ENCODE measurements at places on chromosomes 16 and 17.
A peak's percentile ranks its signal among the peaks of the same experiment; 100 is the strongest.

- DNase-seq, result no peak
Measured at GRCh38 chr16:10039220-10040096, 142.8 kb downstream of the GRIN2A start.

GRCh38 chr16:3089717-3090592 is 9.1 kb downstream of the ZSCAN10 start:
- DNase-seq, result no peak

- peak; percentile 47 for DNase-seq
Measured at GRCh38 chr16:80924372-80924978, 82.2 kb downstream of the CMC2 start.

DNA sequence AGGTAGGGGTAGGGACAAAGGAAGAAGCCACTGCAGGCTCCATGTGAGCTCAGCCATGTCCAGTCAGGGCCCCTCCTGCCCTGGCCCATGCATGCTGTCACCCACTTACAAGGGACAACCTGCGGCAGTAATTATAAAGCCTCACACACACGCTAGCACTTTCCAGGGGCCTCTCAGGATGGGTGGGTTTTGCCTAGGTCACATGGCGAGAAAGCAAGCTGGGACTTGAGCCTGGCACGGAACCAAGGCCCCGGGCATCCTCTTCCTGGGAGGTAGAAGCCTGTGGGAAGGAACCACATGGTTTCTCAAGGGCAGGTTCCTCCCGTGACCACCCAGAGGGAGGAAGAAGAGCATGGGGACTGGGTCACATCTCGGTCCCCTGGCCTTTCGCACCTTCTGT is 7.0 kb downstream of the ZNF319 start:
- DNase-seq, result no peak

DNA sequence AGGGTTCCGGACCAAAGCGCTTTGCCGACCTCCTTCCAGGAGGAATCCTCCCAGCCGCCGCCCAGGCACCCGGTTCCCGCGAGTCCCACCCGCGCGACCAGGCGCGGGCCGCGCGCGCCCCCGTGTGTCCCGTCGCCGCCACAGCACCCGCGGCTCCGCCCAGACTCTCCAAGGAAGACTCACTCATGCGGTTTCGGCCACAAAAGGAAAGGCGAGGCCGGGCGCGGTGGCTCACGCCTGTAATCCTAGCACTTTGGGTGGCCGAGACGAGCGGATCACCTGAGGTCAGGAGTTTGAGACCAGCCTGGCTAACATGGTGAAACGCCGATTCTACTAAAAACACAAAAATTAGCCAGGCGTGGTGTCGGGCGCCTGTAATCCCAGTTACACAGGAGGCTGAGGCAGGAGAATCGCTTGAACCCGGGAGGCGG is 3.5 kb upstream of the PKMYT1 start:
- DNase-seq, result peak; percentile 82

- no peak for DNase-seq
Measured at GRCh38 chr17:35519439-35519838, 18.0 kb downstream of the SLFN12L start.

DNA sequence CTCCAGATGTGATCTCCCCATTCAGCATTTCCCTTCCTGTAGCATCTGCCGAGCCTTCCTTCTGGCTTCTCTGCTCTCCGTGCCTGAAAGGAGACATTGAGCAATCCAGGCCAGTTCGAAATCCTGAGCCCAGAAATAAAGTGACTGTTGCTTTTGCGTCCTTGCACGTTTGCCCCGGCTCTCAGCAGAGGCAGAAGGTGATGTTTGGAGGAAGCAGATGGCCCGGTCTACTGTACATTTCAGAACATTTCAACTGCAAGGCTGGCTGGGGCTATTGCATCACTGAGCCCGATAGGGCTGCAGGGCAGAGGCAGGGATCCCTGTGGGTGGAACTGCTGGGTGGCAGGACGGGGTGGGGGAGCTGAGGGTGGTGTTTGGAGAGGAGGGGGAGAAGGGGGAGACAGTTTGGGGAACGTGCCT is 29.4 kb downstream of the IRF8 start:
- DNase-seq, result no peak

- no peak for DNase-seq
Measured at GRCh38 chr17:50550661-50551432, 3.9 kb downstream of the SPATA20 start.

DNA sequence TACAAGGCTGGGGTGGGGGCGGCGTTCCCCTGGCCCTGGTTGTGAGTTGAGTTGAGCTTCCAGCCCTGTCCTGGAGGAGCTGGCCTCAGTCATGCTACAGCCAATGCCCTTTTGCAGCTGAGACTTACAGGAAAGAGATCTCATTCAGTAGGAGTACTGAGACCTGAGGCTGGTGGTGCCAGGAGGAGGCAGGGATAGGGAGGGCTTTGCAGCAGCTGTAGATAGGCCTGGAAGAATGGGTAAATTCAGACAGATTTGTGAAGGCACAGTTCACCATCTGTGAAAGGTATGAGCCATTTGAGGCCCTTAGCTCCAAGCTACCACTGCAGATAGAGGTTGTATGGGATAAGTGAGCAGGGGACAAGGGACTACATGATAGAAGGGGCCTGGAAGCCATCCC is 5.6 kb downstream of the STX4 start:
- DNase-seq, result no peak

- no peak for DNase-seq
Measured at GRCh38 chr17:17216776-17217175, 10.6 kb upstream of the PLD6 start.

DNA sequence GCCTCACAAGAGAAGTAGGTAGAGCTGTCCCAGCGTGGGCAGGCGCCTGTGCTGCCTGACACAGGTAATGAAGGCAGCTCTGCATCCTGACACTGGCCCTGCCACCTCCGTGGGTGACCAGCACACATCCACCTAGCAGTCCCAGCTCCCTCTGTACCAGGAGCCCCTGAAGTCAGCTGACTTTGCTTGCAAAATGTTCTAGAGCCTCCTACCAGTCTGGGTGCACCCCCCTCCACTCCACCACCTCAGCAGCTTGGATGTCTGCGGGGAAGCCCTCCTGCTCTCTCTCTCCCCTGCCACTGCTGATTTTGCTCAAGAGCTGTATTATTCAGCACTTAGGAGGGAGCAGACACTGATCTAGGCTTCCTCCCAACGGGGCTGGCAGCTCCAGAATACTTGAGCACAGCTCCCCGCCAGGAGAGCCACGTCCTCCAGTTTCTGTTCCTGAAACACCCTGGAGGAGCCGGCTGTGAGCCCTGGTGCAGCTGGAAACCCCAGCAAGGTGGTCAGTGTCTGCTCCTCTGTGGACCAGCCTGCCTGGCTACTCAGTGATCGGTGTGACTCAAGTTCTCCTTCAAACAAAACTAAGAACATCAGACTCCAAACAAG is 1.0 kb downstream of the RNF166 start:
- DNase-seq, result peak; percentile 43

DNA sequence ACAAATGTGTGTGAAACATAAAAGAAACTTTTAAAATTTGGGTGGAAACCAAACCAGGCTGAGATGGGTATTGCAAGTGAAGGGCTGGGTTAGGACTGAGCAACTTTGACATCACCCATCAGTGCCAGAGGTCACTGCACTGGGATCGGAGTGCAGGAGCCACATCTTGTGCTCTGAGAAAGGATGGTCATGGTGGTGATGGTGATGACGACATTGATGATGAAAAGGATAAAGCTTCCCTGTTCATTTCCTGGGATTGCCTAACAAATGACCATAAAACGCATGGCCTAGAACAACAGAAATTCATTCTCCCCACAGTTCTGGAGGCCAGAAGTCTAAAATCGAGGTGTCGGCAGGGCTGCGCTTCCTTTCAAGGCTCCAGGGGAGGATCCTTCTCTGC is 324.0 kb downstream of the MAF start:
- no peak for DNase-seq

DNA sequence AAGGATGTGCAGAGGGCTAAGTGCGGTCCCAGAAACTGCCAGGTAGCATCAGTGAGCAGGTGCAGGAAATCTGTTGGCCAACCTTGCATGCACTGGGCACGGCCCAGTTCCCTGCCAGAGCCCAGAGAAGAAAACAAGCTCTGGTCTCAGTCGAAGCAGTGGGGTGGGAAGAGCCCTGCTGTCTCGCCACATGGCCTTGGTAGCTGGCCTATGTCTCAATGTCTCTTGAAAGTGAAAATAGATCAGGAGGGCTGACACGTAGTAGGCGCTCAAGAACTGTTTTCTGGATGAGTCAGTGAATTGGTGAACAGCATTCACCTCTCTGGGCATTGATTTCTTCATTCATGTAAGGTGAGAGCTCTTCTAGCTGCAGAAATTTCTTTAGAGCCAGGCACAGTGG is 90.4 kb downstream of the MARF1 start:
- DNase-seq, result peak; percentile 22

DNA sequence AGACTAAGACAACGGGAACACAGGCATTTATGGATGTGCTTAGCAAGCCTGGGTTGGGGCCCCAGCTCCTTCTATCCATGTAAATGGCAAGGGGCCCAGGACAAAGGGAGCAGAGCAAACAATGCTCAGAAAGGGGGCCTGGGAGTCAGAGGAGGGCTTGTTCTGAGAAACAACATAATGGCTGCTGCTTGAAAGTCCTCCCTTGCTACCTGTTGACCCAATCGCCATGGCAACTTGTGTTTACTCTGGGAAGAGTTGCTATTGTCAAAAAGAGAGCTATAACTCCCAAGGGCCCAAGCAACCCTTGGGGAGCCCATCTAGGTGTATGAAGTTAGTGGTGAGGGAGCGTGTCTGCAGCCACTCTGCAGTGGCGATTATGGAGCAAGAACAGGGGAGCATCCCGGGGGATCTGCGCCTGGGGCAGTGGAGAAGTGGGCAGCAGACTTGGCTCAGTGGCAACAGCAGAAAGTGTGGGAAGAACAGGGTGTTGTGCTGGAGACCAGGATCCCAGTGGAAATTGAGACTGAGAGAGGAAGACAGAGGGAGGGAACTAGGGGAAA is 118.7 kb upstream of the NLRP1 start:
- no peak for DNase-seq

- DNase-seq, result peak; percentile 57
Measured at GRCh38 chr17:7478276-7479212, 887 bp downstream of the ZBTB4 start.

DNA sequence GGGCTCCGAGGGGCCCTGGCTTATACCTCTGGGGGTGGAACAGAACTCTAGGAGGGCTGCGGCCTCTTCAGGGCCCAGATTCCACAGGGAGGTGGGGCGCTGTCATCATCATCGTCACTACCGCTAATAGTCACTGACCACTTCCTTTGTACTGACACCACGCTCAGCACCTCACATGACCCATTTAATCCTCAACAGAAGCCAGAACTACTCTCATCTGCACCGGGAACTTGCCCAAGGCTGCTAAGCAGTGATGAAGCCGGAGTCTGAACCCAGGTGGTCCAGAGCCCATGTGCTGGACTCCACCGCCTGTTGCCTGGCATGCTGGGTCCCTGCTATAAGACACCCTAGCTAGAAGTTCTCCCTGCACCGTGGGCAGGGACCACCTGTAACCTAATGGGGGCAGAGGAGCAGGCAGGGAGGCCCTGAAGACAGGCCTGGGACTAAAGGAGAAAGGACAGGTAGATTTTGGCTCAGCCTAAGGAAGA is 12.0 kb downstream of the UNC13D start:
- DNase-seq, result peak; percentile 49

- DNase-seq, result no peak
Measured at GRCh38 chr17:81509207-81509971, 3.2 kb downstream of the ACTG1 start.

GRCh38 chr16:56842133-56842532 is 22.9 kb upstream of the SLC12A3 start:
- DNase-seq, result no peak

DNA sequence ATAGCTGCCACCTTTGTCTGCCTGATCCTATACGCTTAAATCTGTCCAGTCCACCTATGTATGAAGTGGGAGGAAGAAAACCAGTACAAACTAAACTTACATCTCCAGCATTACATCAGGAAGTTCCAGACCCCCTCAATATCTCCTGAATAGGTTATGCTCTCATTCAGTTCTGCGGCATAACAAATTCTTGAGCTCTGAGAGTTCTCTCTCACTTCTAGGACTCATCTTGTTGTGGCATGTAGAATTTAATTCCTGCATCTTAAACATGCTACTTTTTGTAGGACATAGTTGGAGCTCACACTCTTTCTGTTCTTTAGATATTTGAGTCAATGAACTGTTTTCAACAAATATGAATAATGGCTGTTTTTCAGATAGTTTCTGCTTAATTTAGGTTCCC is 662.5 kb downstream of the CDH11 start:
- no peak for DNase-seq

DNA sequence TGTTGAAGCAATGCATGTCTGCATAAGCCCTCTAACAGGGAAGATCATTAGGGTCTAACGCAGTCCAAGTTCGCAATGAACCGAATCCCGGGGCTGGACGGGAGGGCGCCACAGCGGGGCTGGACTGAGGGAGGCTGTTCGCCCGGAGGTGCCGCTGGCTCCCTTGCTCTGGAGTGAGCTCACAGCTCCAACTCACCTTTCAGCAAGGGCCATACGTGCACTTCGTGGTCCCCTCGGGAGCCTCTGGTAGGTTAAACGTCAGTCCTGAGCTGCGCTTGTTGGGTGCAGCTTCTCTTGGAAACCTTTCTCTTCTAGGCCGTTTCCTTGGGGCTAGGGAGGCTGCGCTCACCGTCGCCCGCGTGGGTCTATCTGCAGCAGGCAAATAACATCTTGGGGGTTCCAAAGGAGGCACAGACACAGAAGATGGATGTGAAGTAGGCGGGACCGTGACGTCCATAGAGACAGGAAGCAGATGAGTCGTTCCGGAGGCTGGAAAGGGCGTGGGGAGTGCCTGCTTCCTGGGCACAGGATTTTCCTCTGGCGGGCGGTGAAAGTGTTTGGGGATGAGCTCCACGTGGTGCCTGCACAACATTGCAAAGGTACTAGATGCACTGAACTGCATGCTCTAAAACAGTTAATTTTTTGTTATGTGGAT is 21.9 kb downstream of the ATP2C2 start:
- DNase-seq, result no peak

GRCh38 chr17:38894276-38894675 is 24.4 kb downstream of the LASP1 start:
- no peak for DNase-seq

DNA sequence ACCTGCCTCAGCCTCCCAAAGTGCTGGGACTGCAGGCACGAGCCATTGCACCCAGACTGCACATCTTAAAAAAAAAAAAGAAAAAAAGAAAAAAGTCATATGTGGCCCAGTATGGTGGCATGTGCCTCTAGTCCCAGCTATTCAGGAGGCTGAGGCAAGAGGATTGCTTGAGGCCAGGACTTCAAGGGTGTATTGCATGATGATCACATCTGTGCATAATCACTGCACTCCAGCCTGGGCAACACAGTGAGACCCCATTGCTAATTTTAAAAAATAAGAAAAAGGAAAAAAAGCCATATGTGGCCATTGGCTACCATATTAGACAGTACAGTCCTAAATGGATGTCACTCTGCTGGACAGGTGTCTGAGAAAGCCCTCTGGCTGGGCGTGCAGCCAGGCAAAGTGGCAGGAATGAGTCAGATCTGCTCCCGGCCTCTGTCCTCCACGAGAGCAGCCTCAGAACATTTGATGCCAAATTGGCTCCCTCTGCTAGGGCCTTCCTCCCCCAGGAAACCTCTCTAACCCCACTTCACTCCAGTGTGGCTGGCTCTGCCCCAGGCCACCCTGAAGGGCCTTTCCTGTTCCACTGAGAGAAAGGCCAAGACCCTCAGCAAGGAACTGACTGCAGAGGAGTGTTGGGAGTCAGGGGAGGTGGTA is 14.7 kb downstream of the CA7 start:
- DNase-seq, result no peak
